CD8-positive, alpha-beta memory T cell (primary cell): ENCODE measurements at places on chromosomes 3 and 15. TPM values are rescaled to one million over a fixed set of nuclear protein-coding genes. Genes with fewer than 3 reads are reported as not detected.

The CCDC80 gene
- not detected for total RNA-seq

The C3orf52 gene
- total RNA-seq, result 3.4 TPM

The TRPC1 gene
- 1.1 TPM for total RNA-seq

The CLEC3B gene
- total RNA-seq, result 0.24 TPM

GRCh38 chr15:88113613-88114308 lies 142.8 kb downstream of the NTRK3 start:
- H3K4me3 ChIP-seq, result no peak overlapping the region
- H3K4me1 ChIP-seq, result no peaks in the 10 kb centered on the region
- no peak for DNase-seq
- H3K27ac ChIP-seq, result no peak overlapping the region
- no peaks in the 10 kb centered on the region for H3K36me3 ChIP-seq

DNA sequence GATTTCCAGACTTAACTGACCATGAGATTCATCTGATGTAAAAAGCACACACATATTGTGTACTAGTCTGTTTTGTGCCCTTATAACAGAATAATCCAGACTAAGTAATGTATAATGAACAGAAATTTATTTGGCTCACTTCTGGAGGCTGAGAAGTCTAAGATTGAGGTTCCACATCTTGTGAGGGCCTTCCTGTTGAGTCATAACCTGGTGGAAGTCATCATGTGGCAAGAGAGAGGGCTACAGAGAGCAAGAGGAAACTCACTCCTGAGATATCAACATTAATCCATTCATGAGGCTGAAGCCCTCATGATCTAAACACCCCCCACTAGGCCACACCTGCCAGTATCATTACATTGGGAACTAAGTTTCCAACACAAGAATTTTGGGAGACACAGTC lies 977.6 kb downstream of the MCTP2 start:
- H3K4me1 ChIP-seq, result no peaks in the 10 kb centered on the region
- H3K27ac ChIP-seq, result no peak overlapping the region
- H3K36me3 ChIP-seq, result no peaks in the 10 kb centered on the region

GRCh38 chr15:38854506-38854905 lies 289.9 kb upstream of the RASGRP1 start:
- no peak overlapping the region for H3K4me3 ChIP-seq
- no peak for DNase-seq
- H3K27ac ChIP-seq, result no peak overlapping the region

DNA sequence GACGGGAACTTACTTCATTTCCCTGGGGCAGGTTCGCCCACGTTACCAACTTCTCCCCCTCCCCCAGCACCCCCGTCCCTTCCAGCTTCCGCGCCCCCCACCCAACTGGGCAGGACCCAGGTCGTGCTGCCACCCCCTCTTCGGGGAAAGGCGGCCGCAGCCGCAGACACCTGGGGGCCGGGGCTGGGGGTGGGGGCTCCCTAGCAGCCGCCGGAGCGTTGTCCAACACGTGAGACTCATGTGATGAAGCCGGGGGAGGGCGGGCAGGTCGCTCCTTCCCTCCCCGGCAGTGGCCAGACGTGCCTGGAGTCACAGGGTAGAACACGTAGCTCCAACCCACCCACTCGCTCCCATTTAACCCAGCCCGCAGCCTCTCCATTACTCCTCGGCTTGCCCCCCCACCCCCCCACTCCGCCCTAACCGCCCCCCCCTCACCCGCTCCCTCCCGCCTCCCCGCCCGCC lies 240 bp upstream of the BHLHE40 start:
- H3K4me3 ChIP-seq, result peak overlapping the region; percentile 75
- peak; percentile 94 for DNase-seq
- H3K27me3 ChIP-seq, result no peaks in the 10 kb centered on the region
- H3K4me1 ChIP-seq, result peaks cover 49% of the 10 kb centered on the region

DNA sequence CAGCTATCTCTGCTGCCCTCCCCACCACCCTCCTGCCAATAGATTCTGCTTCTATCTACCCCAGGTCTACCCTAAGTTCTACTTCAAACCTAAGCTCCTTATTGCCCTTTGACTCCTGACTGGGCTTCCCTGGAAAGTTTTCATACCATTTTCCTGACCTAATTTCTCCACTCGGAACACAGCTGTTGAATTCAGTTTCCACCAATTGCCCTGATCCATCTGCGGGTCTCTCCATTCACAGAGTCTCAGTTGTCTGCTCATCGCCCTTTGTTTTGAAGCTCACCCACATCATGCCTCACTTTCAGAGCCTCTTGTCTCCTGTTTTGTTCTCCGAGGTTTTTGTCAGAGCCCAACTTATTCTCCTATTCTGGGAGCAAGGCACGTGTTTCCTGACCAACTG lies 56.8 kb upstream of the ABI3BP start:
- DNase-seq, result no peak
- H3K27ac ChIP-seq, result no peak overlapping the region
- H3K4me1 ChIP-seq, result no peaks in the 10 kb centered on the region
- no peaks in the 10 kb centered on the region for H3K36me3 ChIP-seq
- H3K27me3 ChIP-seq, result no peaks in the 10 kb centered on the region

GRCh38 chr3:60399861-60400845 lies 851.1 kb downstream of the FHIT start:
- no peaks in the 10 kb centered on the region for H3K4me1 ChIP-seq
- no peaks in the 10 kb centered on the region for H3K36me3 ChIP-seq
- H3K27ac ChIP-seq, result no peak overlapping the region
- no peak overlapping the region for H3K4me3 ChIP-seq
- no peaks in the 10 kb centered on the region for H3K27me3 ChIP-seq
